ENCODE measurements at places on chromosomes 2 and 18.

DNA sequence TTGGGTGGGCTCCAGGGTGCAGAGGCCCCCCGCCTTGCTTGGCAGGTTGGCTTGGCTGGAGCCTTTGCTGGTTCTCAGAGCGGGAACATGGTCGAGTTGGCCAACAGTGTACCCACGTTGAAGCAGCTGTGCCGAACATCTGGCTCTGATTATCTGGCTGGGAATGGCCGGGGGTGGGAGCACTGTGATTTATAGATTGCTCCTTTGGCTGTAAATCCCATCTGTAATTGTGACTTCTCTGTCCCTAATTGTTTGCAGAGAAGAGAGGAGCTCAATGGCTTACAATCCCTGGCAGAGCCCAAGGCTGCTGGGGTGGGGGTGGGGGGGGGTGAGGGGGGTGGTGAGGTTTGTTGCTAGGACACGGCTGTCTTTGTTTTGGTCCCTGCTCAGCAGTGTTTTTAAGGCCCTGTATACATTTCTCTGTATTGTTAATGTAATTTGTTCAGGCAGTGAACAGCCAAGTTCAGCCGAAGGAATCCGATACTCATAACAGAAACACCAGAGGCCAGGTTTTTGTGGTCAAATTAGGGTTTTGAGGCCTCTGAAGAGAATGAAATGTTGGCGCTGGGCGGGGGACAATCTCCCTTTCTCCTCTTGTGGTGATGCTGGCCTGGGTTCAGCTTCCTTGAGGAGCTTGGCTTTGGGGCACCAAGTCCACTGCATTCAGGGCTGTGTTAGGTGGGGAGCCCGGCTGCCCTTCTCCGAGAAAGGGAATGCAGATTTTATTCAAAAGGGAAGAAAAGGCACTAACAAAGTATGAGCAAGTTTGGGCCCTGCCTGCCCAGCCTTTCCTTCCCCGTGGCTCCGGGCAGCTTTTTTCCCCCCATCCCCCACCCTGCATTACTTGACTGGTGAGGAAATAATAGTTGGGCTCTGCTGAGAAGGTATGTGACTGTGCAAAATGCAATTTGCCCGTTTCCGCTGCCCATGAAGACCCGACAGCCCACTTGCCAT lies 82.5 kb downstream of the TCF7L1 start:
- no peak for DNase-seq

DNA sequence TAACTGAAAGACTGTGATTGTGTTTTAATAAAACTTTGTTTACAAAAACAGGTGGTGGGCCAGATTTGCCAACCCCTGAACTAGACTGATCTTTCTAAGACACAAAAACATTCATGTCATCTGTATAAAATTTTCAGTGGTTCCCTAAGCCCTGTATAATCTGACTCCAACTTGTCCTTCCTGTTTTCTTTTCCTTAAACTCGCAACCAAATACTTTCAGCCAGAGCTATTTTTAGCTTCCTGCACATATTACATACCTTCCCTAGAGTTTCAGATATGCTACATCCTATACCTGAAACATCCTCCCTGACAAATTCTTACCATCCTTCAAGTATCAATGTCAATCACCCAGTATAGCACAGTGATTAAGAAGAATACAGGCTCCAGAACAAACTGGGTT lies 4.8 kb downstream of the GCFC2 start:
- no peak for DNase-seq

DNA sequence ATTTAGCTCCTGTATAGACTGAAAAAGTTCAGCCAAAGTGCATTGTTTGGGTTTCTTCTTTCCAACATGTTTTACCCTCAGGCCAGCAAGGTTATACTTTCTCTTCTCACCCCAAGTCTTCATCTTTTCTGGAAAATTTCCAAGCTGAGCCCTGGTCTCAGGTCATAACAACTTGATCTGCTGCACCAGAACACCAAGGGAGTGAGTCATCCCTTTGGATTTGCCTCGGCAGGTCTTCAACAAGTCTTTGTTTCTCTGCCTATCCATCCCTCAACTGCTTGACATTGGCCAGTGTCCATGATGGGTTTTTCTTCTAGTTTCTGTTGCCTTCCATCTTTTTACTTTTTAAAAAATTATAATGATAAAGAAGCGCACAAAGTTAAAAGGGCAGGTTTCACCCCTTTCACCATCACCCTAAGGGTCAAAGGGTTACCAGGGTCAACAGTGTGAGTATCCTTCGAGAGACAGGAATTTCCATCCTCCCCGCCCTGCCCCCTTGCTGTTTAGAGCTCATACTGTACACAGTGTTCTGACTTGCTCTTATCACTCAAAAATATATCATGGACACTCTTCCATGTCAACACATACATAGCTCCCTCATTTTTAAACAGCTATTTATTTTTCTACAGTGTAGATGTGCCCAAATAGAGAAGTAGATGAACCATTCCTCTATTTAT lies 5.7 kb upstream of the SPATS2L start:
- DNase-seq = no peak

DNA sequence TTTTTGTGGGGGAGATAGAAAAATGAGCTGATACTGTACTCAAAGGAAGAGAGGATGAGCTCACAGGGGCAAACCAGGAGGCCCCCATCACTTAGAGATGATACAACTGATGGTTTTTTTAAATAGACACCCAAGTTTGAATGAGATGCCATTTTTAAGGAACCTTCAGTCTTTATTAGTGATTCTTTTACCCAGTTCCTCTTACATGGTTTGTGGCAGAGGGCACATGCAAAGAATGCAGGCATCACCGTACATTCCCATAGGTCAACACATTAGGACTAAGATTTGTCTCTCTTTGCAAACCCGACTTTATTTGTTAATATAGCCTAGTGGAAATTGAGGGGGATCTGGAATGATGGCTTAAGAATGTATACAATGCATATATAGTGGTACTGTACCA lies 250.9 kb downstream of the ASXL3 start:
- no peak for DNase-seq

DNA sequence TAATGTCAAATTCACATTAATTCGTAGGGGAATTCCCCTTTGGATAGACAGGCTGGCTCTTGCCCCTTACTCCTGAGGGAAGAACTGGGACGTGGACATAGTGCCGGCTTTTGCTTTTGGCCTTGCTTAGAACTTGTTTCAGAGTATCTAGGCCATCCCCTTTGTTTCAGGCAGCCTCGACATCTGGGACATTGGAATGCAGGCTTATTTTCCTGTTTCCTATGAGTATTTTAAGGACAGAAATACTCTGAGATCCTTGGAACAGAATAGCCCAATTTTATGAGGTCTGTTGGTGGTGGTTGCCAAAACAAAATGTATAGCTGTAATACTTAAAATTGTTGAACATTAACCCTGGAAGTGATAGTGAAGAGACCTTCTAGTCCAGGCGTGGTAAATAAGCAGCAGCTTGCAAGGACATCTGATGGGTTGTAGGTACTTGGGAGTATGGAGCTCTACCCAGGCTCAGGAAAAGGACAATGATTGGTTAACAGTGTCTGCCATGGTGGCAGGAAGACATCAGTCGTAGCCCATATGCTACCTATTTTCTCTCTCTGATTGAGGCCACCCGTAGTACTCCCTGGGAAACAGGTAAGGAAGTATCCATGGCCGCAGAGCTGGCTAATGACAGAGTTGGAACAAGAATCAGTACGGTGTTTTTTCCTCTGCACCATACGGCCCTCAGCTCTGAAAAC lies 112.4 kb downstream of the CDK15 start:
- no peak for DNase-seq

DNA sequence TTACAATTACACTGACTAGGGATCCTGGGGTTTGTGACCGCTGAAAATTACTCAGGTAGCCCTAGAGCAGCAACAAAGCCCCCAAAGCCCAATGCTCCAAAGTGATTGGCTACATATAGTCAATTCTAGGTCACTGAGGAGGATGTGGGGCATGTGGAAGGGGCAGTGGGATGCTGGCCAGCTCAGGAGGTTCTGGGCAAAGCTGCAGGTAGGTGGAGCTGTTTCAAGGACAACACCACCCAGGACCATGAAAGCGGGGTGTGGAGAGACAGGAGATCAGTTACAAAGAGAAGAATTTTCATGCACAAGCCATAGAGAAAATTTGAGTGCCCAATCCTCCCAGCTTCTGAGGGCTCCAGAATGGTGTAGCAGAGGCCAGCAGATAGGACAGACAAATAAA lies 75.0 kb upstream of the CCDC85A start:
- DNase-seq = no peak

DNA sequence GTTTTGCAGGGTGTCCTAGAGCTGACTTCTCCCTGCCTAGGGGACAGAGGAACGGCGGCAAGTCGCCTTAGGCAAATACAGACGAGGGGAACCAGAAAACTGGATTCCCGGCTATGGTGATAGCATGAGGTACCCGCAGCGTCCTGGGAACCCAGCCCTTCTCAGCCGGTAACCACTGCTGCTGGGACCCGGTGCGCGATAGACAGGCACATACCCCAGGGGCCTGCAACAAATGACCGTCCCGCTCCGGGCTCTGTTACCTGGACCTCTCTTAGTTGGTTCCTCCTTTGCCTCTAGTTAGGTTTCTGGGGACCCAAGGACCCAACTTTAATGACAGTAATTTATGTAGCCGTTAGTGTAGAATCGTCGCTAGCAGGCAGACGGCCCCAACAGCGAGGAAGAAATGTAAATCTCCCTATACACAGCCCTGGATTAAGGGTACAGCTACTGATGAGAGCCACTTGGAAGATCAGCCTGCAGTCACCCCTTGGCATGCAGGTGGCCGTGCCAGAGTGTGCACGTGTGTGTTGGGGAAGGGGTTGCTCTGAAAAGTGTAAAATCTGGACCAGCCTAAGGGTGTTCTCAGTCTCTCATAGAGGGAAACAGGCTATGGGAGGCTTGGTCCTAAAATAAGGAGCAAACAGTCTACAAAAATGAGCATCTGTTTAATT lies 819 bp upstream of the SERPINE2 start:
- DNase-seq = no peak

DNA sequence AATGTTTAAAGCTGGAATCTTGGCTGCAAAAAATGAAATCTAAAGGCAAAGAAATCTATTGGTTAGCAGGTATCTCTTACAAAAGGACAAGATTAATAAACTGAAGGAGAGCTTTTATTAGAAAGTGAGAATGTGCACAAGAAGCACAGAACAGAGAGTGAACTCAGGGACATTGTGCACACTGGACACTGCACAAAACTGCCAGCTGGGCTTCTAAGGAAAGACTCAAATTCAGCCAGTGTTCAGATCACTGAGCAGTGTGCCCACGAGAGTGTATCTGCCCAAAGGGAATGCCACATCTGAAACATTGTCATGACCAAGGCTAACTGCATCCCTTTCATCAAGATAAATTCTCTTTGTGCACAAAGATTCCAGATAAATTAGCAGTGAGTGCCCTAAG lies 129.7 kb upstream of the KCNH7 start:
- no peak for DNase-seq

Measured in stimulated activated CD8-positive, alpha-beta memory T cell treated with anti-CD3 and anti-CD28 coated beads, Interleukin-4, amount 100 ng/mL, for 24 hours (primary cell).